ENCODE measurements at places on chromosomes 6 and 20. TPM values are rescaled to one million over a fixed set of nuclear protein-coding genes. Genes with fewer than 3 reads are reported as not detected.

The OR2B3 gene
- not detected for total RNA-seq

The CALHM4 gene
- not detected for total RNA-seq

The PDE7B gene
- 5.4 TPM for total RNA-seq

DNA sequence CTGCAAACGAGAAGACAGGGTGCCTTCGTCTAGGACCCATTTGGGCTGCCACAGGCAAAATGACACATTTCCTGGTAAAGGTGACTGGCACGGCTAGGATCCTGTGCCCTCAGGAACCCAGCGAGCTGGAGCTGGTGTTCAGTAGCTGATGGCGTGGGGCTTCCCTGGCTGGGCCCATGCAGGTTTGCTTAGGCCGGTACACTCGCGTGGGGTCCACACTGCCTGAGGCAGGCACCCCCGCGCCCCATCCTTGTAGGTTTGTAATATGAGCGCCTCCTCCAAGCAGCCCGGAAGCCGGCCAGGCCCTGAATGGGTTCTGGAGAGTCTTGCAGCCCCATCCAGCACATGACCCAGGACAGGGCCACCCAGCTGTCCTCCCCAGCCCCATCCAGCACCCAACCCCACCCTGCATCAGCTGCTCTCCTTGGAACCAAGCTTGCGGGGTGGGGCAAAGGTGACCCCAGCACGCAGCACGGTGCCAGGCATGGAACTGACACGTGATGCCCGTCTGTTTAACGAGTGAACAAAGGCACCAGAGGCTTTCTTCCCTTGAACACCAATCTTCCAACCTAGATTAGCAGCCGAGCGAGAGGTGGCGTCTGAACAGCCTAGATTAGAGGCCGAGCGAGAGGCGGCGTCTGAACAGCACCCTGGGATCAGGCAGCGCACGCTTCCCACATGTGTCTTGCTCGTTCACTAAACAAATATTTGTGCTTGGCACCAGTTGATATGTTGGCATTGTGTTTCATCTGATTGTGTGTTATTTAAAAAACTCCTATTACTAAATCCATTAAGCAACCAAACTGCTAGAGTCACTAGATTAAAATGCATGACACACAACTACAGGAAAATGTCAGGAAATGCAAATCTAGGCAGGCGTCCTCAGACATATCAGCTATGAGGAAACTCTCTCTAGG is 112.1 kb downstream of the DLL1 start:
- peak; percentile 83 for DNase-seq

GRCh38 chr6:93105017-93105416 is 314.3 kb downstream of the EPHA7 start:
- DNase-seq: no peak

DNA sequence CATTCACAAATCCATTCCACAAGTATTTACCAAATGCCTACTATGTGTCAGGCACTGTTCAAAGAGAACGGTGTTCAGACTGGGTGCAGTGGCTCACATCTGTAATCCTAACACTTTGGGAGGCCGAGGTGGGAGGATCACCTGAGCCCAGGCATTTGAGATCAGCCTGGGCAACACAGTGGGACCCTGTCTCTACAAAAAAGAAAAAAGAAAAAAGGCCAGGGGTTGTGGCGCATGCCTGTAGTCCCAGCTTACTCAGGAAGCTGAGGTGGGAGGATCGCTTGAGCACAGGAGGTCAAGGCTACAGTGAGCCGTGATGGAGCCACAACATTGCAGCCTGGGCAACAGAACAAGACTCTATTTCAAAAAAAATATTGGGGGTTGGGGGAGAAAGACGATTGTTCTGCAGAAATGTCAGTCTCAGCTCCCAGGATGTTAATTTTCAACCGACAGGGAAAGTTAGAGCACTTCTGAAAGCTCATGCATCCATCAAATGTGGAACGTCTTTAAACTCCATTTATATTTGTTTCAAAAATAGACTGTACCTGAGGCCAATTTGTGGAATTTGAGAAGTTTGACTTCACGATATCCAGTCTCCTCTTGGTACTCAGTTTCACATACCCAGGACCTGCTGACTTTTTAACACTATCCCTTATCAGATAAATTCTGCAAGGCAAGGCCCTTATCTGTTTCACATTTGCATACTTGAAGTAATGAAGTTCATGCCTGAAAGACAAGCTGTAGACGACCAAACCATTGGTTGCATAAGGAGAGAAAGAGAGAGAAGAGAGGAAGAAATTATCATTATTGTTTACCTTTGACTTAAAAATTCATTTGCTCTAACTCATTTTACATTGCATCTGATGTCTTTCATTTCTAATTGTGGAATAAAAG is 14.8 kb upstream of the BTN3A2 start:
- no peak for DNase-seq

DNA sequence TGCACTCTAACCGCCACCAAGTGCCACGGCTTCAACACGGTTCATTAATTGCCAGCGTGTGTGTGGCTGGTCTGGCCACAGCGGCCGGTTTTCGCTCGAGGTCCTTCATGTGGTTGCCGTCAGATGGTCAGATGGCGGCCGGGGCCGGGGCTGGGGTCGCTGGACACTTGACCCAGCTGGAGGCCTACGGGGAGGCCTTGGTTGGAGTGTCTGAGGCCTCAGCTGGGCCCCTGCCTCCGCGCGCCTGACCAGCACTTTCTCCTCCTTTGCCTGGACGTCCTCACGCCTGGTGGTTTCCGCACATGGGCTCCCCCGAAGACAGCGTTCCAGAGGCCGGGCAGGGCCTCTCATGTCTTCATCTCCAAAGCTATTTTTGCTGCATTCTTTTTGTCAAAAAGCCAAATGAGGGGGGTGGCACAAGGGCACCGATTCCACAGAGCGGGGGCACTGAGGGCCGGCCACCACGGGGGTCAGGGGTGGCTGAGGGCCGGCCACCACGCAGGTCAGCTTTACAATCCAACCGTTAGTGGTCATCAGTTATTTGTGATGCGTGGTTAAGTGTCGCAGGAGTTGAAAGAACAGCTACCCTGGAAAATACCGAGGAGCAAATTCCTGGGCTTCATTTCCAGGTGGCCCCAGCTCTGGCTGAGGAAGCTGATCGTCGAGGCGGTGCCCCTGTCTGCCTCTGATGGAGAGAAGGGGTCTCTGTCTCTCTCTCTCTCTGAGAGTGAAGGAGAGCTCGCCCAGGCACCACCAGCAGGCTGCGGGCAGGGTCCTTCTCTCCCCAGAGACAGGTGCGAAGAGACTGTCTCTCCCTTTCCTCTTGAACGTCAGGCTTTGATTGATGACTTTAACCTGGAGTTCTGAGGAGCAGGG is 50.5 kb upstream of the FRMD1 start:
- peak; percentile 86 for DNase-seq

- no peak for DNase-seq
Observed at GRCh38 chr6:44527181-44527580, 139.7 kb downstream of the CDC5L start.

DNA sequence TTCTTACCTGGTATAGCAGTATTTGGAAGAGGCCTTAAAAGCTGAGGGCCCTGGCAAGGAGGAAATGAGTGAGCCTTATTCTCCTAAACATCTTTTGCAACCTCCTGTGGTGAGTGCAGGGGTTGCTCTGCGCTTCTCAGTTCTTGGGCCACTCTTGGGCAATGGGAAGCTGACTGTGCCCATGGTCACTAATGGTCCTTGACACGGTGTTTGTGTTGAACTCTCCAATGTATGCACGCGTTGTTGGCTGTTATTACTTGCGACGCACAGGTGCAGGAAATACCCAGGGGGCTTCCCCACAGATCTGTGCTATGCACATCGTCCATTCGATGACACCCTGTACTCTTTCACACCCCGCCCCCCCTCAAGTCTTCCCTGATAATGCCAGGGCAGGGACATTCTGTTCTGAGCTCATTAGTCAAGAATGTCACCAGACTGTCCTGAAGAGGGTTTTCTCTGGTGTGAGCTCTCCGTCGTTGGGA is 79.7 kb downstream of the EDN1 start:
- no peak for DNase-seq

- DNase-seq: no peak
Observed at GRCh38 chr6:29112135-29112534, 4.3 kb downstream of the OR2J3 start.

GRCh38 chr6:137543114-137543513 is 48.9 kb upstream of the OLIG3 start:
- DNase-seq: no peak

All from mesenteric fat pad (tissue), 1 donor.